ENCODE measurements at places on chromosomes 1 and 21.

GRCh38 chr1:8986814-8987190, 39.4 kb downstream of the SLC2A7 start:
- DNase-seq: no peak

DNA sequence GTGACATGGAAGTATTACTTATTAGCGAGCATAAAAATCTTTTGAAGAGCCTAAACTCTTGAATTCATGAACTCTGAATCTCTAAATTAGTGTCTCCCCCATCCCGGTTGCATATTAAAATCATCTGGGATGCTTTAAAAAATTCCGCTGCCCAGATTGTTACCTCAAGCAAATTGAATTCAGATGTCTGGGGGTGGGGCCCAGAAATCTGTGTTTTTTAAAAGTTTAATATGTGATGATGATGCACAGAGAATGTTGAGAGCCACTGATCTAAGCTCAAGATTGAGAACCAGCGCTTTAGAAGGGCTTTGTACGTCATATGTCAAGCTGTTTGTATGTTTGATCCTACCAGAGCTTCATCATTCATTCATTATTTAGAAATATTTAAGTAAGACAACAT, 446.8 kb downstream of the NUF2 start:
- no peak for DNase-seq

- DNase-seq: no peak
Measured at GRCh38 chr1:30516485-30516858, 206.9 kb downstream of the MATN1 start.

DNA sequence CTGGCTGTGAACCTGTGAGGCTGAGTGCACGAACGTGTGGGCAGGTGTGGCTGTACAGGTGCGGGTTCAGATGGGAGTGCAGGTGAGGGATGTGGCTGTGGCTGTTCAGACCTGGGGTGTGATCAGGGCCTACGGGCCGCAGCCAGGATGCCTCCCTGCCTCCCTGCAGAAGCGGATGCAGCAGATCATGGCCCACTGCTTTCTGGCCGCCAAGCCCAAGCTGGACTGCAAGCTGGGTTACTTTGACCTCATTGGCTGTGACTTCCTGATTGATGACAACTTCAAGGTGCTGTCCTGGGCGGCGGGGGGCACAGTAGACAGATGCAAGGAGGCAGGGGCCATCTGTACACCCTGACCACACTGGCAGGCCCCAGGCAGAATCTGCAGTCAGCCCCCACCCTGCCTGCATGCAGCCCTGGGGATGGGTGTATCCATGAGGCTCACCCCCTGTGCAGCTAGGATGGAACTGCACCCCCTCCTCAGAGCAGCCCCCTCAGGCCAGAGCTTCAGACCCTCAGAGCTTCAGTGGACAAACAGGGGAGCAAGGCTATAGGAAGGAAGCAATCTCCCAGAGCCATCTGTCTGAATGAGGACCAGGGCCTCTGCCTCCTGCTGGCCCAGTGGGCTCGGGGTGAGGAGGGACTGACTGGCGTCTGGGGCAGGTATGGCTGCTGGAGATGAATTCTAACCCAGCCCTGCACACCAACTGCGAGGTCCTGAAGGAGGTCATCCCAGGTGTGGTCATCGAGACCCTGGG, 9.8 kb downstream of the TNFRSF18 start:
- no peak for DNase-seq

DNA sequence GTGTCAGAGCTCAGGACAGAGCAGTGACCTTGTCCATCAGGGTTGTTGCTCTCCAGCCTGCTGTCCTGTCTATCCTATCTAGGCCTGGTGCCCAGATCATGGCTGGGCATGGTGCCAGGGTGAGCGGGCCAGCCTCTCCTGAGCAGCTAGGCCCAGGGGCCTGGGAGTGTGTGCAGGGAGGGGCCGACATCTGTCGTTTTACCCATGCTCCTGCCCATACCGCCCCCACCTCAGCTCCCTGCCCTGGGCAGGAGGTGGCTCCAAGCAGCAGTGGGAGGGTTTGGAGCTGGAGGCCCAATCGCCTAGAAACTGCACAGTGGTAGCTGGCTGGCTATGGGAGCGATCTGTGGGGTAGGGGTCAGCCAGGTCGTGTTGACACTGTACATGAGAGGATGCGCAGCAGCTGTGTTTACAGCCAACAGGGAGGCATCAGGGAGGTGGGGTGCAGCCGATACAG, 6.5 kb downstream of the INSRR start:
- DNase-seq: no peak

- DNase-seq: no peak
Measured at GRCh38 chr1:154557939-154558719, at the start of gene UBE2Q1. Gene UBE2Q1, minus strand, starts transcription at chr1:154558662. Its CDS starts 109 bp downstream, at chr1:154558553.
